ENCODE measurements at places on chromosomes 1 and 21.

DNA sequence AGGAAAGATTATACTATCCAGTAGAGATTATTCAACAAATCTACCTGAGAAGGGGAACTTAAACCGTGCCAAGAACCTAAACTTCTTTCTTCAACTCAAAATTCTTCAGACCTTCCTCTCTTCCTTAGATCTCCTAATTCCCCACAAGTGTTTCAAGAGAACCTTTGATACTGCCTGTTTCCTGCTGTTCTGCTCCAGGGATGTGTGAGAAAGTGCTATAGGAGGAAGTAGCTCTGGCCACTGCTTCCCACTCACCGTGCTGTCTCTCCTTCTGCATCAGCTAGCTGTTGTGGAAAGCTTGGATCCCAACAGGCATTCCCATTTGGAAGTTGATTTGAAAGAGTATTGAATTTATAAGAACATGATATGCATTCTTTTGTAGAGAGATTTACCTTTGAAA, 4.5 kb upstream of the NOS1AP start:
- no peak for DNase-seq

DNA sequence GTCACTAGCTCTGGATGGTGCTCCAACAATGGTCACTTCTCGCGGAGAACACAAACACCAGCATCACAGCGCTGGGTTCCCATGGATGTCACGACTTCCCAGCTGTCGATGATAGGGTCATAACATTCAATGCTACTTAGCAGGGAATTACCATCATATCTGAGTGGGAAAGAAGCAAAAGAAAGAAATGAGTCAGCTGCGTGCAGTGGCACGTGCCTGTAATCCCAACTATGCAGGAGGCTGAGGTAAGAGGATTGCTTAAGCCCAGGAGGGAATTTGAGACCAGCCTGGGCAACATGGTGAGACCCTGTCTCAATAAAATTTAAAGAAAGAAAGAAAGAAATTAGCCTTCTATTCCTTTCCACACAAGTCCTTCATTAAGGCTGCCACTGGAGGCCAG, 3.6 kb upstream of the RABIF start:
- DNase-seq = no peak

GRCh38 chr1:228087771-228088251, 5.3 kb downstream of the ARF1 start:
- peak; percentile 49 for DNase-seq

- DNase-seq = no peak
Measured at GRCh38 chr1:22612671-22613571, 23.5 kb upstream of the C1QA start.

- DNase-seq = no peak
Measured at GRCh38 chr1:3672971-3673361, 20.6 kb downstream of the TP73 start.

DNA sequence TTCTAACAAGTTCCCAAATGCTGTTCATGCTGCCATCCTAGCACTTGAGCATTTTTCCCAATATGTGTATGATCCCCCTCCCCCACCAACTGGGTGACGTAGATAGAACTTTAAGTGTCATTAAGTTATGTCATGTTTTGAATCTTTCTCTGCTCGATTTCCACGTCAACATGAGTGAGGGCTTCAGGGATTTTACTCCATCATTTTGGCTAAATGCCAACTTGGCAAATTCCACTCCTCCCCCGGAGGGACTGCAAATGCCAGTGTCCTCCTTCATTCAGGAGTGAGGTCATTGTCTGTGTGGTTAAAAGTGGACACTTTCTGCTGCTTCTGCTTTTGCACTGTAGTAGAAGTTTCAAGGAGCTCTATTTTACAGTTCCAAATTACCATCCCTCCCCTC, 201.7 kb downstream of the FGGY start:
- no peak for DNase-seq

DNA sequence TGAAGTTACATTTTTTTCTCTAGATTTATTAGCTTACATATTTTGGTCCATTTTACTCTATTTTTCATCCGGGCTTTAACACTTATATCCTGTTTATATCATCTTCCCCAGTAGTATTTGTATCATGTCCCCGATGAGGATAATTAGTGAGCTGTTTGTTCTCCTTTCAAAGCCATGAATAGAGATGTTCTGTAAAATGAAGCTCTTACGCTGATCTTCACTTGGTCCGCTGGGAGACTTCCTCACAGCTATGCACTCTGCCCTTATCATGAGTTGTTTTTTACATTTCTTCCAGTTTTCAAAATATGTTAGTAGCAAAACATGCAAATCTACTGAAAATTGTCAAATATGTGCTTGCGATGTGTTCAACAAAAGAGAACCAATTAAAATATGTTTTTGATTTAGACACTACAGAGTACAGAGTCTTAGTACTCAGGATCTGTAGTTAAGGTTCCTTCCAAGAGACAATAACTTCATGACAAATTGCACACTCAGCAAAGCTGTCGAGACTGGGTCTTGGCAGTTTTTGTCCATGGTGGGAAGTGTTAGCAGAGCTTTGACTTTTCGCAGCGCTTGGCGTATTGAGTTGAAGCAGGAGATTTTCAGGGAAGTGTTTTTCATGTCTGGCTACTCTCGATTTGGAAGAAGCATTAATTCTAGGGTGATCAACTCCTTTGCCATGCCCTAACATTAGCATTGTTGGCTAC, 292.0 kb upstream of the ADAMTS5 start:
- no peak for DNase-seq

- DNase-seq = no peak
Measured at GRCh38 chr1:213817156-213817555, 170.6 kb upstream of the PROX1 start.

DNA sequence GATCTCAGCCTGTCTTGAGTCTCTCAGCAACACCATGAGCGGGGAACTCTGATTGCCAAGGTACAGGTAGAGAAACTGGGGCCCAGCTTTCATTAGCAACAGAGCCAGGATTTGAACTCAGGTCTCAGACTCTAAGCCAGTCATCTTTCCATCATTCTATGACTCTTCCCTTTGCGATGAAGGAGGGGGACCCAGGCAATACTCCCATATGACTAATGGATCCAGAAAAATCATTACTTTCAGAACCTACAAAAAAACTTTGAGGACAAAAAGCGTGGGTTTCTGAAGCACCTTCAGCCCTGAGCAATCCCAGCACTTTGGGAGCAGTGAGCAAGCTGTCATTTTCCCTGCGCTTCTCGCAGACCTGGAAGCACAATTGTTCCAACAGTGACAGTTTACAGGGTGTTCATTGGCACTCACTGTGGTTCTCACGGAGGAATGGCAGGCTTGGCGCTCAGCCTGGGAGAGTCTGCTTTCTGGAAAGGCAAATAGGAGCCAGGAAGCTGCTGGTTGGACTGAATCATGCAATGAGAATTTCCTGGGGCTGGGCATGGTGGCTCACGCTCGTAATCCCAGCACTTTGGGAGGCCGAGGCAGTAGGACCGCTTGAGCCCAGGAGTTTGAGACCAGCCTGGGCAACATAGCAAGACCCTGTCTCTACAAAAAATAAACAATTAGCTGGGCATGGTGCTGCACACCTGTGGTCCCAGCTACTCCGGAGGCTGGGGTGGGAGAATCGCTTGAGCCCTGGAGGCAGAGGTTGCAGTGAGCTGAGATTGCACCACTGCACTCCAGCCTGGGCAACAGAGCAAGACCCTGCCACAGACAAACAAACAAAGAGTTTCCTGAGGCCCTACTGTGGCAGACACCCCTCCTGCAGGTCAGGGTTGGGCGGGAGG, 40.1 kb downstream of the SLC2A7 start:
- DNase-seq = peak; percentile 84

DNA sequence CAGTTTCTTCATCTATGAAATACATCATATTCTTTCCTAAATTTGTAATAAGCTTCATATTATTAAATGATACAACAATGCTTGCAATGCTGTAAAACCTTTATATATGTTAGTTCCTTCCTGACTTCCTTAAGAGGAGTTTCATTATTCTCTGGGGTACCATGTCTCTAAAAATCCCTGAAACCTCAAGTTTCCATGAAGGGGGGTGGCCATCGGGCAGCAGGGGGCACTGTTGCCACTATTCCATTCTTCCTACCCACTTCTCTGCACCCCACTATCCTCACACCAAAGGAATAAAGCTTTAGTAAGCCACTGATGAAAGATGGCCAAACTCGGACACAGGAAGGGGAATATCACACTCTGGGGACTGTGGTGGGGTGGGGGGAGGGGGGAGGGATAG, 9.0 kb upstream of the DMRTB1 start:
- no peak for DNase-seq

DNA sequence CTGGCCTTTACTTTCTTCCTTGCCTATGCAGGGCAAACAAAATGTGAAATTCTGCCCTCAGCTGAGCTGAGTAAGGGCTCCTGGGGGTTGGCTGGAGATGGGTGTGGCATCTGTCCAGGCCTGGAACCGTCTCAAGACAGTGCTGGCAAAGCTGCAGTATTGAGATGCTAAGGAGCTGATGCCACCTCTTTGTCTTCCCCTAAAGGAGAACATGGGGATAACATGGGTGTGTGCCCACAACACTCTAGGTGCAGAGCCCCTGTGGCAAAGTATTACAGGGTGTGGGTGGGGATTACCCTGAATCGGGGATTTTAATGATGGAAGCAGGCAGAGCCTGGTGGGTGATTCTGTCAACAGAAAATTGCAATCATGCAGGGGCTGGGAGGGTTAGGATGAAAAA, 2.5 kb upstream of the ST3GAL3 start:
- DNase-seq = peak; percentile 39

DNA sequence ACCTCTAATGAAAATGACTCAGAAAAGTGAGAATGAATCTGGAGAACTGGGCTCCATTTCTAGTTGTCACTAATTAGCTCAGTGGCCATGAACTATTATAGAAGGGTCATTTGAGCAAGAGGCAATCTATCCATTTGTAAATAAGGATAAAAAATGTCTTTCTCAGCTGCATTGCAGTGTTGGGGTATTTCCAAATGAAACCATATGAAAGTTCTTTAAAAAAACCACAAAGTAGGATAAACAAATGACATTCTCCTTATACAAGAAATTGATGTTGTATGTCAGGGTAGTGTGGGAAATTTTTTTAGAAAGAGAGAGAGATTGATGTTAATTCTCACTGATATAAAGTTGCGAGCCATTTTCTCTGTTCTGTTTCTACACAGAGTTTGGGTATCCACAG, 26.0 kb downstream of the FMO3 start:
- no peak for DNase-seq

GRCh38 chr1:213369465-213369864, 318.4 kb downstream of the RPS6KC1 start:
- DNase-seq = no peak

DNA sequence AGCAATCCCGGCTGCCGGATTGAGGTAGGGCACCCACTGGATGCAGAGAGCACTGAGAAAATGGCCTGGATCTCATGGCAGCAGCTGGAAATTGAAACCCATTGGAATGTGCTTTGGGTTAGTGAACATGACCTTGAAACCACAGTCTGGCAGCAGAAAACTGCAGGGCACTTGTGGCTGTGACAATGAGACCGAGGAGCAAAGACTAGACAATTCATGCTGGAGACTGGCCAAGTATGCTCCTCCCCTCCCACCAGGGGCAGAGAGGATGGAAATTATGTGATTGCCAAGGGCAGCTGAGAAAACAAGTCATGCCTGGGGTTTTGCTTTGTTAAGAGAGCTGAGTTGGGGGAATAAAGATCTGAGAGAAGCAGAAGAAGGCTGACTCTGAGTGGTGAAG, 60.7 kb downstream of the ZNF697 start:
- DNase-seq = no peak

DNA sequence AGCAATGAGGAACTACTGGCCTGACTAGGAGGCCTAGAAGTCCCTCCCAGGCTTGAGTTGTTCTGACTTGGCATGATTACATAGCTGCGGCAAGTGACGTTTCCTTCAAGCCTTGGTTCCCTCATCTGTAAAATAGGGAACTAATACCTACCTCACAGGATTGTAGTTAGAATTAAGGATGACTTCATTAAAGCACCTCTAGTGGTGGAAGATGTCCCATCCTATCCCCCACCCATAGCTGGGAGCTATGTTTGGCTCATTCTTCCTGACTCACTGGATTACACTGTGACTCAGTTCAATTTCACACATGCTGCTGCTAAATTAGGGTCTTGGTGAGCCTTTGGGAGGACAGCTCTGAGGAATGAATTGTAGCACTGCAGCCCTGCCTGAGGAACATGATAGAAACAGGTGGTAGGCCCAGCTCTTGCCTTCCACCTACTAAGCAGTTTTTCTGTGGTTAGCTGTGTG, 6.0 kb upstream of the SHISA4 start:
- DNase-seq = no peak

DNA sequence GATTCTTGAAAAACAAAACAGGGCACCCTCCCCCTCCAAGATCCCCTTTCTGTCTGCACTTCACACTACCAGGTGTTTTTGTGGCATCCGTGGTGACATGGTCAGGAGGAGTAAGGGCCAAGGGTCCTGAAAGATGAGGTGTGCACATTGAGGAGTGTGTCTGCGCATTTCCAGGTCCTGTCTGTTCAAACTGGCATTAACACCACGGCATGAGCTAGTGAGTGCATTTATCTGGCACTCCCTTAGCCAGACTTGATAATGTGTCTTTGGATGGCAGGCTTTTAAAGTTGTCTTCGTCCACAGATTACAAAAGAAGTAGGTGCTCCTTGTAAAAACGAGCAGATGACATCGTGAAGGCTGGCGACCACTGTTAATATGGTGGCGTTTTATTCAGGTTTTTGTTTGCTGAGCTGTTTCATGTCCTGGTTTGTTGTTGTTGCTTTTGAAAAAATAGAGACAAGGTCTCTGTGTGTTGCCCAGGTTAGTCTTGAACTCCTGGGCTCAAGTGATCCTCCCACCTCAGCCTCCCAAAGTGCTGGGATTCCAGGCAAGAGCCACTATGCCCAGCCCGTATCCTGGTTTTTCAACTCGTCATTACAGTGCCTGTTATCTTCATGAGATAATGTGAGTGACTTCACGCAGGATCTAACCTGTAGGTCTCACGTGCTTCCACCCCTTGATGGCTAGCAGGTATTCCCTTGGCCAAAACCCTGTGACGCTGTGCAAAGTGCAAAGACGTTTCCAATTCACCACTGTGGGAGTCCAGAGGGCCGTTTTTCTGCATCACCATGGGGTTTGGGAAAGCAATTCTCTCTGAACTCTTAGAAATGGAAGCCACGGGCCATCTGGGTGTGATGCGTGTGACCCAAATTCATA, 4.2 kb downstream of the TMEM51 start:
- DNase-seq = no peak

- DNase-seq = no peak
Measured at GRCh38 chr21:27761623-27762022, 794.7 kb upstream of the ADAMTS5 start.

- no peak for DNase-seq
Measured at GRCh38 chr1:11518016-11518701, 39.2 kb downstream of the DISP3 start.

GRCh38 chr1:212753749-212754148, 37.8 kb downstream of the NSL1 start:
- DNase-seq = no peak

- DNase-seq = no peak
Measured at GRCh38 chr1:43722810-43723209, 15.5 kb downstream of the ST3GAL3 start.

- no peak for DNase-seq
Measured at GRCh38 chr1:155011004-155011416, 8.4 kb downstream of the ZBTB7B start.

- no peak for DNase-seq
Measured at GRCh38 chr1:63920154-63921117, 146.6 kb downstream of the ROR1 start.
